Activated T-cell treated with anti-CD3 and anti-CD28 coated beads, Interleukin-2, amount 50 U/mL, for 4 hours (primary cell): ENCODE measurements at places on chromosomes 11 and 22.

GRCh38 chr11:9756878-9757277 lies 93.0 kb downstream of the SWAP70 start:
- DNase-seq: no peak

GRCh38 chr11:100445231-100445735 lies 241.8 kb upstream of the ARHGAP42 start:
- no peak for DNase-seq

- DNase-seq: no peak
These were observed 62.8 kb downstream of the MORC2 start for GRCh38 chr22:30905696-30906341.

DNA sequence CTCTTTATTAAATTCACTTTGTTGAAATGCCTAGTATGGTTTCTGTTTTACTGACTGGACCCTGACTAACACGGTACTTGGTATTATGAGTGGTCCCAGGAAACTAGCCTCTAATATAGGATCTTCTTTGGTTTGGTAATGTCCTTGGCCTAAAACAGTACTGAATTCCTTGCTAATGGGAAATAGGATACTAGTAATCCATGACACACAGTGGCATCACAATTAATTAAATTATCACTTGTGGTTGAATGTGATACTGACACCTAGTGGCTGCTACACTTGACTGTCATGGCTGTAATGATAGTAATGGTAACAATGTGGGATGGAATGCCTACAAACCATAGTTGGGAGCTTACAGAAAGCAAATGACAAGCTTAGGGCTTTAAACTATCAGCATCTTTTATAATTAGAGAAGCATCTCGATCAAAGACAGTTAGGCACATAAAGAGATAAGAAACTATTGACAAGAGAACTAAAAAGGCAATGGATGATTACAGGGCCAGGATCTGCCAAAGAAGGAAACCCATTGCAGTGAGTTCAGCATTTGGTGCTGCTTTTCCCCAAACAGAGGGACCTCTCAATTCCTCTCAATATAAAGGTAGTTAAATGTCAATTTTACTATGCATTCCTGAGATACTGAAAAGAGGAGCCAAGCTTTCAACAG lies 8.6 kb downstream of the DNHD1 start:
- no peak for DNase-seq

GRCh38 chr11:116533186-116533825 lies 239.5 kb downstream of the BUD13 start:
- DNase-seq: no peak

DNA sequence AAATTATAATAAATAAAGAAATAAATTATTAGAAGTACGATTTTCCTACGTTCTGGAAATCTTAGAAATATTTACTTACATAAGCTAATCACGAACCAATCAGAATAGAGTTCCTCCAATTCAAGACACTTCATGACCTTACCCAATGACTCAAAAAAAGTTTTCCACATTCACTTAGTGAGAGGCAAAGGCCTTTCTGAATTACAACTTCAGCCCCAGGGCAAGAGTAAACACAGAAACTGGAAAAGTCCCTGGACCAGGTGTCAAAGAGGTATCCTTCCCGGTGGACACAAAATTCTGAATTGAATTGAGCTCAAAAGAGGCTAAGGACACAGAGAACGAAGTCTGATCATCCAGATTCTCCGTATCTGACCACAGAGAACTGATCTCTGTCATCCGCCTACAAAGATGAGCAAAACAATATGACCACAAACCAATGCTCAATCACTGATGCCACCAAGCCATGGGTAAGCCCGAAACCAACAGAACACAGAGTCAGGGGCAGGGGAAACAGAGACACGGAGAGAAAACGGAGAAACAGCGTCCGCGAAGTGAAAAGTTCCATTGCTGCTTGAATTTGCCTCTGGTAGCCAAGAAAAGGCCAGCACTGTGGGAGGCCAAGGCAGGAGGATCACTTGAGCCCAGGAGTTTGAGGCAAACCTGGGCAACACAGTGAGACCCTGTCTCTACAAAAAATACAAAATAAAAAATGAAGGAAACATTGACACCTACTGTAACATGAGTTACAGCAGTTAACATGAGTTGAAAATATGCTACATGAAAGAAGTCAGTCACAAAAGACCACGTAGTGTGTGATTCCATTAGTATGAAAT lies 6.8 kb downstream of the BID start:
- DNase-seq: peak; percentile 32

DNA sequence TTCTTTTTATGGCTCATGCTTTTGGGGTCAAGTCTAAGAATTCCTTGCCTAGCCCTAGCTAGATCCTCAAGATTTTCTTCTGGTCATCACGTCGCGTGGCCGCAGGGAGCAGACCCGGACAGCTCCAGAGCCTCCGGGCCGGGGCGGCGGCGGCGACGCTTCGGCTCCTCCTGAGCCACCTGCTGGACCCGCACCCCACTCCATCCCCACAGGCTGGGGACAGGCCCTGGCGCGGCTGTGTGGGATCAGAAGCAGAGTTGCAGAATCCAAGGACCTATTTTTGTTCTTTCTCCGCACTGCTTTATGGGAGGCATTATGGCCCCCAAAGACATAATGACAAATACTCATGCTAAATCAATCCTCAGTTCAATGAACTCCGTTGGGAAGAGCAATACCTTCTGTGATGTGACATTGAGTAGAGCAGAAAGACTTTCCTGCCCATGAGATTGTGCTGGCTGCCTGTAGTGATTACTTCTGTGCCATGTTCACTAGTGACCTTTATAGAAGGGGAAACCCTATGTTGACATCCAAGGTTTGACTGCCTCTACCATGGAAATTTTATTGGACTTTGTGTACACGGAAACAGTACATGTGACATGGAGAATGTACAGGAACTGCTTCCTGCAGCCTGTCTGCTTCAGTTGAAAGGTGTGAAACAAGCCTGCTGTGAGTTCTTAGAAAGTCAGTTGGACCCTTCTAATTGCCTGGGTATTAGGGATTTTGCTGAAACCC lies 12.4 kb upstream of the SCARF2 start:
- DNase-seq: no peak

DNA sequence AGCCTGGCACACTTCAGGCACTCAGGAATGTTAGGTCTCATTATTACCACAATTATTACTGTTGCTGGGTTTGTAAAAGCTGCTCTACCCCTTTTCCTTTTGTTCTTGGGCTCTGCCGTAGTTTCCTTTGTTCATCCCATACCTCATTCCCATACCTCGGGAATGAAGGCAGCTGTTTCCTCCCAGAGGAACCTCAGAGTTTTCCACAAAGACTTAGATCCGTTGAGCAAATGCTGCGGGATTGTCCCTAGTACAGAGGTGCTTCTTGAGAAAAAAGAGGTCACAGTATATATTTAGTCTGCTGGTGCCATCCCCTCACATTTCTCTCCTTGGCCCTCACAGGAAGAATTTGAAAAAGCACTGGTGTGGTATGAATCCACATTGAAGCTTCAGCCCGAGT lies 134.7 kb downstream of the TTC17 start:
- no peak for DNase-seq

GRCh38 chr22:35431483-35432227 lies 31.7 kb downstream of the MCM5 start:
- no peak for DNase-seq

GRCh38 chr11:10611979-10612862 lies 43.8 kb upstream of the LYVE1 start:
- no peak for DNase-seq

DNA sequence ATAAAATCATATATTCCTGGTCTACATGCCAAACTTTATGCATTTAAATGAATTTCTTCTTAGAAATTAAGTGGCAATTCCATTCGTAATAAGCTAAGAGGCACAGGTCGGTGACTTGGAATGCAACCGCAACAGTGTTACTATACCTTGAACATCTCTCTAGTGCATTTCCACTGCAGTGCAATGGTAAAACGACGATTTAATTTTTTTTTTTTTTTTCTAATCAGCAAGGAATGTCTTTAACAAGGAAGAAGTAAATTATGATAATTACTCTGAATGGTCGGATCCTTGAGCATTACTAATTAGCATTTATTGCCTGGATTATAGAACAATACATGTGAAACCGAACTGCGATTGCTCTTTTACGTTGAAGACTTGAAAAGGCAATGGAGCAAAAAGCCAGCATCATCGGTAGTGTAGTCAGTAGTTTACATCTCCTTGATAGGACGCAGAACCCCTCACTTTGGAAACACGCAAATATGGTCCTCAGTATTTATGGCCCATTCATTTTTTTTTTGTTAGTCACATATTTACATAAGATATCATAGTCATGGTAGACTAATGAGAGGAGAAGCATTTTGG lies 20.2 kb downstream of the BLID start:
- no peak for DNase-seq

GRCh38 chr11:10021563-10021962 lies 272.5 kb downstream of the SBF2 start:
- no peak for DNase-seq

DNA sequence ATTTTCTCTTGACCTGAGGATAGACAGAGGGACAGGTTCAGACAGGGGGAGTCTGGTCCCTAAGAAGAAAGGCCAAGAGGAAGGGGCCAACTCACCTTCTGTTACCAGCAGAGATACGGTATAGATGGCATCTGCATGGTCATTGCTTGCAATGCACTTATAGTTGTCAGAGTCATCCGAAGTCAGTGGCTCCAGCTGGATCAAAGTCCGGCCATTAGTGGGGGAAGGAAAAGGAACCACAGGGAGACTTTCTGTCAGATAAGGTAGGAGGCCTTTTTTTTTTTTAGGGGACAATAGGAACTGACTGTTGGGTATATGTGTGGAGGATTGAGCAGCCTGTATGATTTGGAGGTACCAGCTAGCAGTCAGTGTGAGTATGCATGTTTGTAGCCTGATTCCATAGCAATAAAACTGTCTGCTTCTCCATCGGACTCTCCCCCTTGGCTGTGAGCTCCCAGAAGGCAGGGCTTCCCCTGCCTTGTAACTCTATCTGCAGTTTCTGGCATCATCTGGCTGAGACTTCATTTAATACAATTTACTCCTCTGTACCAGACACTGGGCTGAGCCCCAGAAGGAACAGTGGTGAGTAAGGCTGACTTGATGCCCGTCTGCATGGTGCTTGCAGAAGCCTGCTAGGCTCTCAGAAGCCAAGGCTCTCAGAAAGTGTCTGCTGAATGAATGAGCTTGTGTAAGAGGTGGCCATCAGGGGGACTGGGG lies 5.7 kb downstream of the IGSF22 start:
- no peak for DNase-seq

DNA sequence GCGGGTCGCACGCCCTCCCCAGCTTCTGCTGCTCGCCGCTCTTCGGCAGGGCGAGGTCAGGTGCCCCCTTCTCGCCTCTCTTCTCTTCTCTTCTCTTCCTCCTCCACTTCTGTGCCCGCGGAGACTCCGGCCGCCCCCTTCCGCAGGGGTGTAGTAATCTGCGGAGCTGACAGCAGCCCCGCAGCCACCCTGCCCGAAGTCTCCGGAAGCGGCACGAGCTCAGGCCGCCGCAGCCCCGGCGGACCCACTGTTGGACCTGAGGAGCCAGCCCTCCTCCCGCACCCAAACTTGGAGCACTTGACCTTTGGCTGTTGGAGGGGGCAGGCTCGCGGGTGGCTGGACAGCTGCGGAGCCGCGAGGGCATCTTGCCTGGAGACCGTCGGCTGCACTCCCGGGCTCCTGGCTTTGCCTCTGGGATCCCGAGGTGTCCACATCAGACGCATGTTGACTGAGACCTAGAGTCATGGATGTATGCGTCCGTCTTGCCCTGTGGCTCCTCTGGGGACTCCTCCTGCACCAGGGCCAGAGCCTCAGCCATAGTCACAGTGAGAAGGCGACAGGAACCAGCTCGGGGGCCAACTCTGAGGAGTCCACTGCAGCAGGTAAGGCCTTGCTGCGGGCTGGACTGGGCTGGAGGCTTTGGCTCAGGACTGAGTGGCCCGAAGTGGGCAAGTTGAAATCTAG lies 486 bp downstream of the STIM1 start:
- peak; percentile 19 for DNase-seq

DNA sequence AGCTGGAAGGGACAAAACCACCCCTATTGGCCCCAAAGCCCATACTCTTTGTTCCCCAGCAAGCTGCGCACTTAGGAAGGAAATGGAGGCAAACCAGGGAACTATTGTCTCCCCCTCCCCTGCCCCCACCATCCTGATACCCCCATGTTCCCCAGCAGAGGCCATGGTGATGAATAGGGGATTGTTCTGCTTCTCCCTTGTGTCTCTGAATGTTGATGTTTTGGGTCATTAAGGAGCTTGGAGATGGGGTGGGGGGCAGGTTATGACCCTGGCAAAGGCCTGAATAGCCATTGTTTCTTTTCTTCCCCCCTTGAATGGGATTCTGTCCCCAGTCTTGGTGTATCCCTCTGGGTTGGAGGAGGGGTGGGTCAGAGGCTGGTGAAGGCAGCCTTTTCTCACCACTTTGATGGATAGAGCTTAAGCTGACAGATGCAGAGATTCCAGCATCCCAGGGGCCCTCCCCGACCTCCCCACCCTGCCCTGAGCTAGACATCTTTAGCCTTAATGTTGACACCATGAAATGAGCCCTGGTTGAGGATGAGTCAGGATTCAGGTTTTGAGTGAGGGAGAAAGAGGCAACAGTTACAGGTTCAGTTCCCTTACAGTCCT lies 8.3 kb downstream of the DTX4 start:
- DNase-seq: no peak

GRCh38 chr11:116879800-116880625 lies 42.6 kb upstream of the APOA1 start:
- DNase-seq: no peak

GRCh38 chr22:38843657-38844314 lies at the start of gene NPTXR:
Gene NPTXR (minus strand): TSS chr22:38844028.
- DNase-seq: peak; percentile 33

DNA sequence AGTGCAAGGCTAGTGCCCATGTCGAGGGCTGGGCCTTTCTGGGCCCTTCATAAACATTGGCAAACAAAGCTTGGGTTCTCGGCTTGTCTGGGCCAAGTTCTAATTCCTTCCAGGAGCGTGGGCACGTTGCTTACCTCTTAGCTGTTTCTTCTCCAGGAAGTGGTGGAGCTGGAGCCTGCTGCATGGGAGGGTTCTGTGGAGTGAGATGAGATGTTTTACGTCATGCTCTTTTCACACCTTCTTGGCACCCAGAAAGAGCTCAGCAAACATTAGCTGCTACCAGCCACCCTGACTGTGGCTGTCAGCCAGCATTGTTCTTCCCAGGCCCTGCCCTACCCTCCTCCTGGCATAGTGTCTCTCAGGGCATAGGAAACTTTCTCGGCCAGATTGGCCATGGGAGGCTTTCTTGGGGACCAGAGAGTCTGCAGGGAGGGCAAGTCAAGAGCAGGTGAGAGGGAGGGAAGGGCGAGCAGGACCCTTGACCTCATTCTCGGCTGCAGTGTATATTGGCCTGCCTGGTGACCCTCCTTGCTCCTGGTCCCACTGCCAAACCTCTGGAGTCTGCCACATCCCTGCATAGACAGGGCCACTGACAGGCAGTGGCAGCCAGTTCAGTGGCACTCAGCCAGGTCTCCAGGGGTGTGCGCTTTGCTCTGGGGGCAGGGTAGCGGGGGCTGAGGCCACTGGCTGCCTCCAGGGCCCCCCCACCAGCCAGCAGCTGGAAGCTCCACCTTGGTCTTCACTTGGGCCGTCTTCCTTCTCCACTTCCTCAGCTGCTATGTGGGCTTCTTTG lies 98.8 kb downstream of the BCR start:
- DNase-seq: no peak
